ENCODE measurements at places on chromosomes 11 and 22.
A peak's percentile ranks its signal among the peaks of the same experiment; 100 is the strongest.

DNA sequence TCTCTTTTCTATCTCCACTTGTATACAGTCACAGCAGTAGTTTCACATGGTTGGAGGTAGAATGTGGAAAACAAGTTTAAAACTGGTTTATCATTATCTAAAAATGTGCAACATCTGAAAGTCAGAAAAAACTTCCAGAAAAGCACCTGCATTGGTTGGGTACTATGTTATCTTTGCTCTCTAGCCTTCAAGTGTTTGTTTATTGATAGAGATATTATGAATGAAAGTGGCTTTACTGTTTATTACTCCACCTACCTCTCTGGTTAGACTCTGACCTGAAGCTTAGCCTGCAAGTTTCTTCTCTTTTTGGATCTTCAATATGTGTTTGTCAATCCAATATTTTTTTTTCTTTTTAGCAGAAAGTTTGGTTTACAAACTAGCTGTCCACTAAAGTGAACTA, 2161.4 kb upstream of the RAG2 start:
- DNase-seq, result no peak

GRCh38 chr11:65431451-65432099, 9.0 kb downstream of the NEAT1 start:
- DNase-seq, result peak; percentile 50

DNA sequence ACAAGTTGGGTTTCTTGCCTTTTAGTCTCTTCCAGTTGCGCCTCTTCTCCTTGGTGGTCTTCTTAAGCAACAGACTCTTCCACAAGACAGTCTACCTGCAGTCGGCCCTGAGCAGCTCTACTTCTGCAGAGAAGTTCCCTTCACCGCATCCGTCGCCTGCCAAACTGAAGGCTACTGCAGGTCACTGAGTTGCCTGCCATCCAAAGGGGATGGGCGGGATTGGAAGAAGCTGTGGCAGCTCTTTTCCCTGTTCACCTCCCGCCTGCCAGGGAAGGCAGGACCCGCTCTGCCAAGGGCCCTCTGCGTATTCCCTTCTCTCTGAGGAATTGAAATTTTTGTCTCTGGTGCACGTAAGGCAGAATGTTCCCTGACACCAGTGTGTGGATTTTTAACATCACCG, 9.2 kb upstream of the STT3A start:
- DNase-seq, result no peak

DNA sequence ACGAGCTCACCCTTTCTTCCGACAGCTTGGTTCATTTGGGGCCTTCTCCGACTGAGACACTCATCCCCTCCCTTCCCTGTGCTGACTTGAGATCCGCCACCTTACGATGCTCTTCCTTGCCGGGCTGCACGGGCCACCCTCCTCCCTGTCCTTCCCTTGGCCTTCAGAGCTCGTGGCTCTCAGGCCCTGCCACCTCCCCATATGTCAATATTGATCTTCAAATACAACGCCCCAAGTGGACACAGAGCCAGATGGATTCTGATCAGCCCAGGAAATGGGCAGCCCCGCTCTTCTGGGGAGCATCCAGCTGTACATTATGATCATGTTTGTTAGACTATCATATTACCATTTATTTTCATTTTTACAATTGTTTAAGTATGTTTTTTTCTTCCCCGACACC, 812.8 kb downstream of the TBC1D22A start:
- DNase-seq, result no peak

GRCh38 chr11:71929491-71929890, 645 bp downstream of the RNF121 start:
- DNase-seq, result no peak

- DNase-seq, result no peak
These were observed 27.9 kb downstream of the NOX4 start for GRCh38 chr11:89463266-89463780.

GRCh38 chr11:128528294-128528693, 59.1 kb downstream of the ETS1 start:
- no peak for DNase-seq

- DNase-seq, result no peak
These were observed 47.8 kb downstream of the NTM start for GRCh38 chr11:131418189-131418588.

GRCh38 chr11:120688163-120688562, 176.6 kb downstream of the GRIK4 start:
- DNase-seq, result no peak

DNA sequence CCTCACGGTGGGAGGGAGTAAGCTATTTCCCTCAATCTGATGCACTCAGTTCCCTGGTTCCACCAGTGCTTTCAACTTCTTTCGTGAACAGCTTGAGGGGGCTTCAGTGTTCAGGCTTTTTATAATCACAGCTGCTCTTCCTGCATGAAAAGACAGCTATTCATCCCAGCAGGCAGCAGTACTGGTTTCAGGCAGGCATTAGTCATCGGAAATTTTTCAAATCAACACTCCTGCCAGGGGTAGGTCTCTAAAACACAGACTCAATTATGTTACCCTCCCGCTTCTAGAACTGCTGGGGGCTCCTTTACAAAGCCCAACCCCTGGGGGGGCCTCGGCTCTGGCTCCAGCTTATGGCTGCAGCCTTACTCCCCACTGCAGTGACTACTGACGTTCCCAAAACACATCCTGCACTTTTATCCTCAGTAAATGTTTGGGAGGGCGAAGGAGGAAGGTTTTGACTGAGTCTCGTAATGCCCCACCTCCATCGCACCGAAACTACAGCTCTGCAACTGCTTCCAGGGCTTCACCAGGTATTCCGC, 5.8 kb downstream of the POLDIP3 start:
- no peak for DNase-seq

DNA sequence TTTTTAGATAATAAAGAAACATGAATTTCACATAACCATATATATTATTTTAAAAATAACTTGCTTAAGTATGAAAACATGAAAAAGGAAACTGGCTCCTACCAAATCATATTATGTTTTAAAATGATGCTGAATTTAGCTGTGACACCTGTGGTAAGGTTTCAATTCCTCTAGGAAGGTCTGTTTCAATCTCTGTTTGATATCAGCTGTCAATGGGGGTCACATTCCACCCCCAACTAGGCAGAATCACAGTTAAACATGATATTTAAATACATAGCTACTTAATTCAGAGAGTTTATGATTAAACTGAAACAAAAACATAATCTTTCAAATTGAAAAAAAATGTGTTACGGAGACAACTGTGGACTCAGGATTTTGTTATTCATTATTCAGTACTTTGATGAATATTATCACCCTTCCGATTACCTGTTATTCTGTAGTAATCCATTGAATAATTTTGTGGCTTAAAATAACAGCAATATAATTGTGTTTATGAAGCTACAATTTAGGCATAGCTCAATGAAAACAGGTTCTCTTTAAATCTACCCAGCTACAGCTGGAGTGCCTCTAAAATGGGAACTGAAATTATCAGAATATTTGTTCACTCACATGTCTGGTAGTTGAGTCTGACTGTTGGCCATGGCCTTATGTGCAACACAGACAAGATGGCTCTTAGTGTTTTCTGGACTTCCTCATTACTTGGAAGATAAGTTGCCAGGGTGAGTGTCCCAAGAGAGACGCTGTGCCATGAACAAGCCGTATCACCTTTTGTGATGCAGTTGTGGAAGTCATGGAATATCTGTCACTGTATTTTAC, 244.6 kb upstream of the ANO3 start:
- no peak for DNase-seq

- DNase-seq, result no peak
These were observed 4.3 kb upstream of the ATP5MGL start for GRCh38 chr22:42644422-42645340.

DNA sequence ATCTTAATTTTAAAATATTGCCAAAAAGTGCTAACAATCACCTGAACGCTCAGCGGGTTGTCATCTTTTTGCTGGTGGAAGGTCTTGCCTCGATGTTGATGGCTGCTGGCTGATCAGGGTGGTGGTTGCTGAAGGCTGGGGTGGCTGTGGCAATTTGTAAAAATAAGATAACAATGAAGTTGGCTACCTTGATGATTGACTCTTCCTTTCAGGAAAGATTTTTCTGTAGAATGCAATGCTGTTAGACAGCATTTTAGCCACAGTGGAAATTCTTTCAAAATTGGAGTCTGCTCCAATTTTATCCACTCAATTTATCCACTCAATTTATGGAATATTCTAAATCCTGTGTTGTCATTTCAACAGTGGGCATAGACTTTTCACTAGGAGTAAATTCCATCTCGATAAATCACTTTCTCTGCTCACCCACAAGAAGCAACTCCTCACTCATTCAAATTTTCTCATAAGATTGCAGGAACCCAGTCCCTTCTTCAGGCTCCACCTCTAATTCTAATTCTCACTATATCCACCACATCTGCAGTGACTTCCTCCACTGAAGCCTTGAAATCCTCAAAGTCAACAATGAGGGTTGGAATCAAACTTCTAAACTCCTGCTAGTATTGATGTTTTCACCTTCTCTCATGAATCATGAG, 78.8 kb downstream of the LINC01488 start:
- no peak for DNase-seq

Data from activated naive CD4-positive, alpha-beta T cell treated with anti-CD3 and anti-CD28 coated beads, Interleukin-2, amount 10 ng/mL, durations not matched to agents 7 days and 5 days (primary cell).